ENCODE measurements at places on chromosomes 13 and 19.

DNA sequence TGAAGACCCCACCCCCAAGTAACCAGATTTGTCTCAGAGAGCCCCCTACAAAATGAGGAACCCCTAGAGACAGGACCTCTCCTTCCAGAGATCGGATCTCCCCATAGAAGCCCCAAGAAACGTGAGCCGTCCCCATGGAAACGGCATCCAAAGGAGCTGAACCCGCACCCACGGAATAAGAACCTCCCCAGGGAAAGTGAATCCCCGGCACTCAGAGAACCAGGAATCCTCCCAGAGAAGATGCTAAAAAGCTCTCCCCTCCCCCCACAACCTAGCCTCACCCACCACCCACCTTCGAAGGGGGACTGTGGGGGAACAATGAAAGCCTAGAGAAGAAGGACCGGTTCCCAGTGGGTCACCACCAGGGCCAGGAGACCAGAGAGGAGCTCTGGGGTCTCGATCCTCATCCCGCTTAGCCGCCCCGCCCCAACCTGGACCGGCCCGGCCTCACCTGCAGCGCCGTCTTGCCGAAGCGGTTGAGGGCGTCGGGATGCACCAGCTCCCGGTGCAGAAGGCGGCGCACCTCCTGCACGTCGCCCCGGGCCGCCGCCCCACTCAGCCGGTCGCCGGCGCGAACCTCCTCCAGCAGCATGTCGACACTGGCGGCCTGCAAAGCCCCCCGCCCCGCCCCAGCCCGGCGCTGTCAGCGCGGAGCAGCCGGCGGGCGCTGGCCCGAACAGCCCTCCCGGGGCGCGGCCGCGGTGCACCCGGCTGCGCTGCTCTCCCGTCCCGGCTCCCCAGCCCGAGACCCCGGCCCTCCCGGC, 535 bp downstream of the CDKN2D start:
- DNase-seq: no peak

DNA sequence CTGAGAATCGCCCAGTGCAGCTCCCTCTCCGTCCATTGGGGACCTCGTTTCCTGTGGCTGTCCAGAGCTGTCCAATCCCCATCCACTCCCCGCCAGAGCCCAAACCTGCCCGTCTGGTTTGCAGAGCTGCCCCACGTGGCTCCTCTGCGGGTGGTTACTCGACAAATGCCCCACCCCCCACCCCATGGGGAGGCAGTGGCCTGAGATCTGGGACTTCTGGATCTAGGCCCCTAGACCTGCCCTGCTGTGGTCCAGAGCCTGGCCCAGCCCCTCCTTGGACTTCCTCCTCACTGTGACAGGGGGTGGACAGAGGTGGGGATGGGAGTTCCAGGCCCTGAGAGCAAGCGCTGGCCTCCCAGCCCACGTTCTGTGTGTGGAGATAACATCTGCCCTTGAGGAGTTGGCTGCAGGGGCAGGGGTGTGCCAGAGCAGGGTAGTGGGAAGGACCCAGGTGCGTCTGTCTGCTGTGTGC, 29.1 kb downstream of the PAK4 start:
- DNase-seq: no peak

DNA sequence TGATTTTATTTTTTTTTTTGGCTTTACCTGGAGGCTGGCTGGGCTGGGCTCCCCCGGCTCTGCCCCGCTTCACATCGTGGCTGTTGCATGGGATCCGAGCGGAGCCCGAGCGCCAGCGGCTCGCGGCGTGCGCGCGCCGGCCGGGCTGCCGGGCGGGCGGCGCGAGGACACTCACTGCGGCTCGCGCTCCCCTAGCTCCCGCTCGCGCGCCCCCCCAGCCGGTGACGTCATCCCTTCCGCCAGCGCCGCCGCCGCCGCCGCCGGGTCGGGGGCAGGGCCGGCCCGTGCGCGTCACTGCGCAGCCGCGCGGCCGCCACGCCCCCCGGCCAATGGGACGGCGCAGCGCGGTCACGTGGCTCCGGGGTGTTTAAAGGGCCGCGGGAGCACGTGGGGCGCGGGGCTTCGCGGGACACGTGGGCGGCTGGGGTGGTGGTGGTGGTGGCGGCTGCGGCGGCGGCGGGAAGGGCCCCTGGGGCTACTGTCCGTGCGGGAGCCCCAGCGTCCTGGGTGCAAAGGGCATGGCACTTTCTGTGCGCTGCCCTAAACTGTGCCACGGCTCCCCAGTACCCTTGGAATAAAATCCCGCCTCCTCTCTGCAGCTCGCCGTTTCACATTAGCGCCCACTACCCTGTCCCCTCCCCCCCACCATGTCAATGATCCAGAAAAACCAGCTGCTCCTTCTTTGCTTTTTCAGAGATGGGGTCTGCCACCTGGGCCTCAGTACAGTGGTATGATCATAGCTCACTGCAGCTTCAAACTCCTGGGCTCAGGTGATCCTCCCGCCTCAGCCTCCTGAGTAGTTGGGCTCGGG, at the start of gene PTPRS:
PTPRS (minus strand) TSS at position 176 of the 811 bp plus-strand sequence. CDS start 54,672 bp downstream, outside the sequence.
- DNase-seq: peak; percentile 26

GRCh38 chr19:947090-947706, 21.4 kb downstream of the ARID3A start:
- no peak for DNase-seq

DNA sequence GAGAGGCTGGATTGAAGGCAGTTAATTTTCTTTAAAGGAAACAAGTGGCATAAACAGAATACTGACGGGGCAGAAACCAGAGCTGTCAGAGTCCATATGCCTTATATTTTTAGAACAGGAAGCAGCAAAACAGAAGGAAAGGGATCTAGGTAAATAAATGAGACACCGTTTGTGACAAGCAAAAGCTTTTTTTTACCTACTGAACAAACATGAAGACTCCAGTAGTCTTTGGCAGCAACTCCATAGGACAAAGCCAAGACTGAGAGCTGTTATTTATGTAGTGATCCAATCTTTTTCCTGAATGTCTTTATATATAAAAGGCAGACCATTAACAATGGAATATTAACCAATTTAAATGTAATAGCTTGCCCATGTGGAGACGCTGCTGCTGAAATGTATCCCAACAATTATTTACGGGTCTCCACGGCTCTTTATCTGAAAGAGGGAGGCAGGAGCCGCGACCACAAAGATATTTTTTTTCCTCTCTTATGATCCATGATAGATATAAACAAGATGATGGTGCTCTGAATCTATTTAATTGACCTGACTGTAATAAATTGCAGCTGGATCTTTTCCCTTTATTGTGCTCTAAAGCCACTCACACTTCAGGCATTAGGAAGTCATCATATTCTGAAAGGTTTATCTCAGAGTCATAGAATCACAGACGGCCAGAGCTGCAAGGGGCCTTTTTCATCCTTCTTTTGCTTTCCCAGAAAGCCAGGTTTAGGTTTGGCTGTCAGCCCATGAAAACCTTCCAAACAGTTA, 687.8 kb downstream of the EFNB2 start:
- DNase-seq: no peak

DNA sequence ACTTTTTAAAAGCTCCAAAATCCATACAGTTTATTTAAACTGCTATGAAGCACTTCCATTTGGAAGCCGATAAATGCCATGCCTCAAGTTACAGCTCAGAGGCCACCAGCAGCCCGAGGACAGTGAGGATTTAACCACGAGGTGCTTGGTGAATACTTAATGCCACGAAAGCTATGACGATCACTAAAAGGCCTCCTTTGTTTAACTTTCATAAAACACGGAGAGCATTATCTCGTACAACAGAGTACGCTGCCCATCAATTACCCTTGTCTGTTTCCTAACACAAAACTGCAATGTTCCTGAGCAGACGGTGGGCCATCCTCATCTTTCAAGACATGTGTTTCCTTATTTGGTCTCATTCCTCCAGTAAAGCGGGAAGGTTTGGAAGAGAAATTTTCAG, 58.4 kb downstream of the PEPD start:
- no peak for DNase-seq

DNA sequence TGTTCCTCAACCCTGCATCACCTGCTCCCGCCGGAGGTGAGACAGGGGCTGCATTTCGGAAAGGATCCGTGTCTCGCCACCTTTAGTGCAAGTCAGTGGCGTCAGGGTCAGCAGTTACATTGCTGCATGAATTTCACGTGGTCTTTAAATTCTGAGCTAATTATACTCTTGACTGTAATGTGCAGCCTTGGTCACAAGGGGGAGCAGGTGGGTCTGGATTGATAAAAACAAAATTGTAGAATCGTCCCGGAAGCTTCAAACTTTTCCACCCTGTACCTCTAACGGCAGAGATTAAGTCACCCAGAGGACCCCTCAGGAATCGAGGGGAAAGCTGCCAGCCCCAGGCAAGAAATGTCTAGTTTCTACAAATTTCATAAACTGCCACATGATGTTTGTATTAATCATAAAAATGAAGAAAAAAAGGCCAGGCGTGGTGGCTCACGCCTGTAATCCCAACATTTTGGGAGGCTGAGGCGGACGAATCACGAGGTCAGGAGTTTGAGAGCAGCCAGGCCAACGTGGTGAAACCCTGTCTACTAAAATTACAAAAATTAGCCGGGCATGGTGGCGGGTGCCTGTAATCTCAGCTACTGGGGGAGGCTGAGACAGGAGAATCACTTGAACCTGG, 20.2 kb downstream of the BBC3 start:
- DNase-seq: peak; percentile 97

GRCh38 chr13:48591889-48592687, 59.2 kb upstream of the RCBTB2 start:
- DNase-seq: no peak

- no peak for DNase-seq
These were observed 96.7 kb downstream of the PTPRS start for GRCh38 chr19:5243878-5244277.

DNA sequence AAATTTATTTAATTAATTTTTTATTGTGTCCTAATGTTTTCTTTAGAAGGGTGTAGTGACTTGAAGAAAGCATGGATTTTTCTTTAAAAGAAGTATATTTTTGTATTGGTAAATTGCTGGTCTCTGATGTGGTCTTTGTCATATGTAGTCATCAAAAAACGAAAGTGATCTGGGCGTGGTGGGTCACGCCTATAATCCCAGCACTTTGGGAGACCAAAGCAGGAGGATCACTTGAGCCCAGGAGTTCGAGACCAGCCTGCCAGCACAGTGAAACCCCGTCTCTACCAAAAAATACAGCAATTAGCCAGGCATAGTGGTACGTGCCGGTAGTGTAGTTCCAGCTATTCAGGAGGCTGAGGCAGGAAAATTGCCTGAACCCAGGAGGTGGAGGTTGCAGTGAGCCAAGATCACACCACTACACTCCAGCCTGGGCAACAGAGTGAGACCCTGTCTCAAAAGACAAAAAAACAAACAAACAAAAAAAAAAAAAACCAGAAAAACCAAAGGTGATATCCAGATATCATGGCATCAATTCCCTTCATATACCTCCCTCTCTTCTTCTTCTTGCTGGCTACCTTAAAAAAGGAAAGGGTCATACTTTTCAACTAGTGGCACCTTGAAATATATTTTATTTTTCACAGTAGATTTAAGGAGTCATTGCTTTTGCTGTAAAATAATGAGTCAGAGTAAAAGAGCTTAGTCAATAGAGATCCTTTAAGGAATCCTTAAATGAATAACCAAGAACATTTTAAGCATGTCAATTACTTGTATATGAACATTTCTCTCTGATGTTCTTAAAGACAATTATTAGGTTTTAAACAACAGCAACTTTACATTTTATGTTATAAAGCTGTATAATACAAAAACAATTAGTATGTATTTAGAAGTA, 19.9 kb downstream of the KCTD4 start:
- no peak for DNase-seq

DNA sequence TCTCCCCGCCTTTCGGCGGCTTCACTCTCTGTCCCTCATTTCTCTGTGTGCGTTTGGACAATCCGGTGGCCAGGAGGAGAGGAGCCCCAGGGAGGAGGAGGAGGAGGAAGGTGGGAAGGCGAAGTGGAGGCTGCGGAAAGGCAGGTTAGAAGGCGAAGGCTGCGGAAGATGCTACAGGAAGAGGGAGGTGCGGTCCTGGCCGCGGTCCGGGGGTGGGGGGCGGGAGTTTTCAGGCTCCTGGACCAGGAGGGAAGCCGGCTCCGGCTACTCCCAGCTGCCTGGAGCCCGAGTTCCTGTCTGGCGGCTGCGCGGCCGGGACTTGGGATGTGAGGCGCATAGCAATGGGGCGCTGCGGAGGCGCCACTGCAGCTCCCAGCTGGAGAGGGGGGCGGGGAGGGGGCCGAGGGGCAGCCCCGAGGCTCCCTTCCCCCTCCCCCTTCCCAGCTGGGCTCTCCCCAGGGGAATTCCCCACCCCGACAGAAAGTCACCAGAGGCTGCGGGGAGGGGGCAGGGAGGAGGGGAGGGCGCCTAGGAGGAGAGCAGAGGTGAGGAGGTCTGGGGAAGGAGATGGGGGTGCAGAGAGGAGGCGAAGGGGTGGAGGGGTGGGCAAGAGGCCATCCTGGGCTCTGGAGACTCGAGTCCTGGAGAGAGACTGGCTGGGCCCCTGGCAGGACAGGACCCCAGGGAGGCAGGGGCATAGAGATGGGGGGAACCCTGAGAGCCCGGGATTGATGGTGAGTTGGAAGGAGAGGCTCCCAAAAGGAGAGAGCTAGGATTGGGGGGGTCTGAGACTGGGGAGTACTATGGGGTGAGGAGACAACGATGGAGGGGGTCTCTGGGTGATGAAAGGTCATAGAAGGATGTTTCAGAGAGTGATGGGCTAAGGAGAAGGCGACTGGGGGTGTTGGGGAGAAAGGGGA, 2.0 kb downstream of the LRRC4B start:
- no peak for DNase-seq

GRCh38 chr19:6263735-6264444, 15.9 kb downstream of the MLLT1 start:
- no peak for DNase-seq

GRCh38 chr19:48501494-48502349, 9.9 kb downstream of the LMTK3 start:
- DNase-seq: peak; percentile 42

DNA sequence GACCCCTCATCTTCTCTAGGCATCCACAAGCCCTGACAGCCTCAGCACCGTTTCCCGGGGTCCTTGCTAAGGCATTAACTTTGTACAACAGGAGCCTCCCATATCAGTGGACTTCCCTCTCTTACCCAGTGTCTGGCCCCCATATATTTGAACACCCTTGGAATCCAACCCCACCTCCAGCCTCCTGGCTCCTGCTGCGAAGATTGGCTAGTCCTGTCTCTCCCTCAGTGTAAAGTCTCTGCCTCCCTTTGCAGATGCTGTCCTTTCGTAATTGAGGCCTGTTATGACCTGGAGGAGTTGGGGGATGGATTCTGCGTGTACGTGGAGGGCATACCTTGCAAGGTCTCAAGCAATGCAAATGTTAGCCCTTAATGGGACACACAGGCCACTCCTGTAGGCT, 413.7 kb downstream of the IRS2 start:
- DNase-seq: no peak

GRCh38 chr19:367963-368629, 23.5 kb upstream of the MIER2 start:
- no peak for DNase-seq

DNA sequence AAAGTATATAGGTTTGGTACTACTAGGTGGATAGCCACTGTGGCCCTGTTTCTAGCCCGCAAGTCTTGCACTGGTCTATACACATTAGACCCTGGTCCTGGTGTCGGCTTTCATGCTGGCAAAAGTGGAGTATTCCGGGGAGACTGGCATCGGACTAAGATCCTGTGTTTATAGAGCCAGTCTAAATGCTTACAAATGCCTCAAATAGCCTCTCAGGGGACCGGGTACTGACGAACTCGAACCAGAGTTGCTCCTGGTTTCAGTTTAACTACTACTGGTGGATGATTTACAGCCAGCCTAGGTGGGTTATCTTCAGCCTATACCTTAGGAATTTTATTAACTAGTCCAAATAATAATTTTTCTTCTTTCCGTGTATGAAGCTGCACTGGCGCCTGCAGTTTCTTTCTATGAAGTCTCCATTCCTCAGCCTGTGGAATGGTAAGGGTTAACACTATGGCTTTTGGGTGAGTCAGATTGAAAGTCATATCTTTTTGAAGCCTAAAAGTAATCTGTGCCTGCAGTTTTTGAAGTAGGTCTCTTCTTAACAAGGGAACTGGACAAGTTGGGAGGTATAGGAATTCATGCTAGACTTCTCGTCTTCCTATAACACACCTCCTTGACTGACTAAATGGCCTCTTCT, 51.3 kb downstream of the OR10H4 start:
- DNase-seq: no peak
